ENCODE measurements at places on chromosomes 16 and 17.

DNA sequence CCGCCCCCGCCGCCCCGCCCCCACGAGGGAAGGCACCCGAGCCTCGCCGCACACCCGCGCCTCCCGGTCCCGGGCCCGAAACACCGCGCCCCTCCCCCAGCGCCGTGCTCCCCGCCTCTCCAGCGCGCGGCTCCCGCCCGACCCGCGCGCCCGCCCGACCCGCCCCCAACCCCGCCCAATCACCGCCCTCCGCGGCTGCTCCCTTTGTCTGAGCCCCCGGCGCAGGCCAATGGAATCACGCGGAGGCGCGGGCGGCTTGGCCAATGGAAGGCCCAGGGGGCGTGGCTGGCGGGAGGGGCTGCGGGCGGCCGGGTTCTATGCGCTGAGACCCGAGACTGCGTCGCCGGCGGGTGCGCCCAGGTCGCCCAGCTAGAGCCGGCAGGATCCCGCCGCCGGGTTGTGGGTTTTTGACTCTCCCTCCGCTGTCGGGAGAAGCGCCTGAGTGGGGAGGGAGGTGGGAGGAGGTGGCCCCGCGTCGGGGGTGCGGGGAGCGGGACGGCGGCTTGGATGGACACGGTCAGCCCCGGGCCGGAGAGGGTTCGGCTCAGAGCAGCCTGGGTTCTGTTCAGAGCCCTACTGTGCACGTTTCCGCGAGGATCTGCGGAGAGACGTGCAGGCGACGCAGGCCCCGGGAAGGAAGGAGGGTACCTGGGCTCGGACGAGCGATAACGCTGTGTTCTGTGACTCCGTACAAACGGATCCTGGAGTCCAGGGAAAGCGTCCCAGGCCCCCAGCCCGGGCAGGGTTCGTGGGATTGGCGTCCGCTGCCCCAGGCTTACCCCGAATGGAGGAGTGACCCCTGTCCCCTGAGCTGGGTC is 49.0 kb upstream of the BAHCC1 start:
- DNase-seq = no peak

GRCh38 chr16:76634847-76635697 is 357.9 kb downstream of the CNTNAP4 start:
- no peak for DNase-seq

- peak; percentile 37 for DNase-seq
These were observed 8.5 kb upstream of the SIAH1 start for GRCh38 chr16:48393485-48394354.

DNA sequence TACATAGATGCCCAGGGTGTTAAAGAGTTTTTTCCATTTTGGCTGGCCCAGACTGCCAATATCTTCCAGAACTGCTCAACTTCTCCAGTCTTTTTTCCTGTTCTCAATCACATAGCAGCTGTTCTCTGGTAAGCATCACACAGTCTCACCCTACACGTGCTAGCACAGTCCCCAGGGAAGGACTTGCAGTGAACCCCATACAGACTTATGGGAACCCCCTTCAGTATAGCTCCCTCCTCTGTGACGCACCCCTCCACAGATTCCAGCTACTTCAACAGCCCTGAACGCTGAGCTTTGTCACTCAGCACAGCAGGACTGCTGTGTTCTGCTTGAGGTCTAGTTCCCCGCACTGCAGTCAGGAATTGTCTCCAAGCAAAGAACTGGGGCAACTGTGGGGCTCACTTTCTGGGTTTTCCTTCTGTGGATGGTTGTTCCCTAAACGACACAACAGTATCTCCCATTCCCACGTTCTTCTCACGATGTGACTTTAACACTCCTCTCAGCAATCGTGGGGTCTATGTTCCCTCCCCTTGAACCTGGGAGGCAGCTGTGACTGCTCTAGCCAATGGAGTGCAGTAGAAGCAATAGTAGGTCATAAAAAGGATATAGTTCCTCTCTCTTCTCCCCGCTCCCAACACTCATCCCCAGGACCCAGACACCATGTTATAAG is 3.6 kb downstream of the MMP28 start:
- no peak for DNase-seq

GRCh38 chr16:4093495-4094126 is 22.6 kb downstream of the ADCY9 start:
- DNase-seq = no peak
